ENCODE measurements at places on chromosomes 5 and 9.

DNA sequence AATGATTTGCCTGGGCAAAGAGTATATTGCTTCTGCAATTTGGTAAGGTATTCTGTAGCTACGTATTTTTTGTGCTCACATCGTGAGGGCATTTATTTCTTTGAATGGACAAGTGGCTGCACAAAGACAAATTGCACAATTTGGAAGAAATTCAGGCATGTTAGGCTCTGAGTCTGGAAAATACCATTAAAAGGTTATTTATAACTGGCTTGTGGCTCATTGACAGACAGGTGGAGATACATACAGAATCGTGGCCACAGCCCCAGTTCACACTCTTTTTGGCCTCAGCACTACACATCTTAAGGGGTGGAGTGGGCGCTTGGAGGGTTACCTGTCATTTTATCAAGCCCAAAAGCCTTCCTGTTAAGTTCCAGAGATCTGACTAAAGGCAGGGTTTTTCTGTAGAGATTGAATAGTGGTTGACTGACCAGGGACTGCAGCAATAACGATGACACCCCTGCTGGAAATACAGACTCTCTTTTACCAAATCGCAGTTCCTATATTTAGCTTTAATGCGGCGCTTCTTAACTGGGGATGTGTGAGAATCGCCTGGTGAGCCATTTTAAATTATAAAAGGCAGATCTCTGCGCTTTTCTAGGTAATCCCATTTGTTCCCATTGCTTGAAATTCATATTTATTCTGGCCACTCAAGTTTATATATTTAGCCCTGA lies 14.7 kb downstream of the MAN2A1 start:
- H3K27ac ChIP-seq: no peak overlapping the region
- DNase-seq: no peak
- no peaks in the 10 kb centered on the region for H3K27me3 ChIP-seq
- peaks cover 2% of the 10 kb centered on the region for H3K36me3 ChIP-seq

DNA sequence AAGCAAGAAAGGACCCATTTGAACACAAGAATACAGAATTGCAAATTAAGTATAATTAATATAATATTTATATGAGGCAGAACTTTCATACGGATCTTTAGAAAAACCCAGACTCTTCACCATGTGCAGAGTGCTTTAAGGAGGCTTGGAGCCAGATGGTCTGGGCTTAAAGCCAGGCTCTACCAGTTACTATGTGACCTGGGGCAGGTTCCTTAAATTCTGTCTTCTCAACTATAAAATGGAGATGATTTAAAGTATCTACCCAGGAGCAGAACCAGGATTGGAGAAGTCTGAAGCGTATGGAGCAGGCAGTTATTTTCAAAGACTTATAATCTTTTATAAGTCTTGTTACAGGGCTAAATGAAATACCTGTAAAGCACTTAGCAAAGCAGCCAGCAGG lies 202.1 kb downstream of the TSSK1B start:
- H3K4me1 ChIP-seq: no peaks in the 10 kb centered on the region
- no peak for DNase-seq
- no peaks in the 10 kb centered on the region for H3K36me3 ChIP-seq
- H3K27ac ChIP-seq: no peak overlapping the region
- peaks cover 2% of the 10 kb centered on the region for H3K27me3 ChIP-seq
- H3K4me3 ChIP-seq: no peak overlapping the region

DNA sequence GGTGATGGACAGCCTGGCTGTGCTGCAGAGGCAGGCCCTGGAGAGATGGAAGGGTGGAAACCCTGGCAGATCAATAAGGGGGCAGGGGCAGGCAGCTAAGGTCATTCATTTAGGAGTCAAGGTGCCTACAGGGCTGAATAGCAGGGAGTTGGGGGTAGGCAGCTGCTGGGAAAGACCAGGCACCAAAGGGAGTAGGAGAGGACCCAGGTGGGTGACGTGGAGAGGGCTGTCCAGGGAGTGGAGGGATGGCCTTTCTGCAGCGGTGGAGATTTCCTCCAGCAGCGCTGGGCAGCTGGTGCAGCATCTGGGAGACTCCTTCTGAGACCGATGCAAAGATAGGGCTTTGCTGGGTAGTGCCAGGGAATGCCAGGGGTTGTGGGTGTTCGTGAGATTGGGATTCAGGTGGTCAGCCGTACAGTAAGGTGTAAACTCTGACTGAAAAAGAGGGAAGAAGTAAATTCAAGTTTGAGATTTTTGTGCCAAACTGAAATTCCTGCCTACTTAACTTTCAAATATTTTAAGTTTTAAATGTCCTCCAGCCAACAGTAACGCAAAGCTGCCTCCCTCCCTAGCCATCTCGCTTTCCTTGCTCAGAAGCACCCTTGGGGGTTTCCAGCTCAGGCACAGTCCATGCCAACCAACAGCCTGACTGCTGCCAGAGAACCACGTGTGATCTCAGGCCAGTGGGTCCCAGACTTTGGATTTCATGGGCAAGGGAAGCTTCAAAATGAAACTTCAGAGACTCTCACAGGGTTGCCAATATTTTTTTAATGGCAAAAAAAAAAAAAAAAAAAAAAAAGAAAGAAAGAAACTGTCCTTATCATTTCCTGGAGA lies 18.6 kb upstream of the ANGPTL2 start:
- no peak overlapping the region for H3K4me3 ChIP-seq
- no peaks in the 10 kb centered on the region for H3K36me3 ChIP-seq
- H3K27ac ChIP-seq: no peak overlapping the region
- no peak for DNase-seq

DNA sequence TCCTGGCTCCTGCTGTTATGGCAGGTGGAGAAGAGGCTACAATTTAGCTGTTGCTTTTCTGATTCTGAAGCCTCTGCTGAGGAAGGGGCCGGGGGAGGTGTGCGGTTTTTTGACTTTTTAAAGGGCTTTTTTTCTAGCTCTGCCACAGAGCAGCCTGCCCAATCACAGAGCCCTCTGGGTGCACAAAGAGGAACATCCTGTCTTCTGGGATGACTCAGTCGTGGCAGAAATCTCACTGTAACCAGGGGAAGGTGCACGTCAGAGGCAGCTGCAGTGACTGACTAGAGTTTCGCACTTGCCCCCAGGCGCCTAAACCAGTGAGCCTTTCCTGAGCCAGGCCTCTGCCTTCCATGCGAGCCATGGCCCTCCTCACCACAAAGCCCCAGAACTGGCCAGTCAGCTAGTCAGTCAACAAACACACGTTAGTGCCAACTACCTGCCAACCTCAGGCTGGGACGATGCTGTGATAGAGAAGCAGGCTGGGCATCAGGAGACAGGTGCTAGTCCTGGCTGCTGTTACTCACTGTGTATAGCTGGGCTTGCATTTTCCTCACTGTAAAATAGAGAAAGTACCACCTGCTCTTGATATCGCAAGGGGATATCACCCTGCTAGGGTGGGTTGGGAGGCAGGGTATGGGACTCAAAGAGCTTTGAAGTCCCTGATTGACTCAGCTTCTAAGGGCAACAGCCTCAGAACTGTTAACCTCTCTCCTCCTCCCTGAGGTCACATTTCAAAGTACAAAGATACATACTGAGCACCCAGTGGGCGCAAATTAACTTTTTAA lies 2.2 kb downstream of the AKNA start:
- no peaks in the 10 kb centered on the region for H3K27me3 ChIP-seq
- H3K4me3 ChIP-seq: peak overlapping the region; percentile 96
- H3K4me1 ChIP-seq: peaks cover 65% of the 10 kb centered on the region
- H3K36me3 ChIP-seq: peaks cover 55% of the 10 kb centered on the region

DNA sequence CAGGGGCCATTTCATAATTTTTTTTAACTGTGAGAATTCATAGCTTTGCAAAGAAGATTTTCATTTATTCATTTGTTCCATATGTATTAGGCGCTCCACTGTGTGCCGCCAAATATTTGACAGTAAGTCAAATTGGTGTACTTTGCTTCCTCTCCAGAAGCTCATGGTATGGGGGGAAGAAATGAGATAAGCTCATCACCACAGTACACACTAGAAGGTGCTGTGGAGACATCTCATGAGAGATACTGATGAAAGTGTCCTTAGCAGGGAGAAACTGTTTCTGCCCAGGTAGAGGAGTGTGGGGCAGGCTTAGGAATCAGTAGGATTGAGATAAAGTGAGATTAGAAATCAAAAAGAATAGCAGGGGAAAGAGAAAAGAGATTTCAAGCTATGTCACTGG lies 136.2 kb downstream of the CDH6 start:
- H3K36me3 ChIP-seq: no peaks in the 10 kb centered on the region
- DNase-seq: no peak
- no peak overlapping the region for H3K27ac ChIP-seq

Data from B cell (primary cell).